ENCODE measurements at places on chromosomes 12 and 14.

DNA sequence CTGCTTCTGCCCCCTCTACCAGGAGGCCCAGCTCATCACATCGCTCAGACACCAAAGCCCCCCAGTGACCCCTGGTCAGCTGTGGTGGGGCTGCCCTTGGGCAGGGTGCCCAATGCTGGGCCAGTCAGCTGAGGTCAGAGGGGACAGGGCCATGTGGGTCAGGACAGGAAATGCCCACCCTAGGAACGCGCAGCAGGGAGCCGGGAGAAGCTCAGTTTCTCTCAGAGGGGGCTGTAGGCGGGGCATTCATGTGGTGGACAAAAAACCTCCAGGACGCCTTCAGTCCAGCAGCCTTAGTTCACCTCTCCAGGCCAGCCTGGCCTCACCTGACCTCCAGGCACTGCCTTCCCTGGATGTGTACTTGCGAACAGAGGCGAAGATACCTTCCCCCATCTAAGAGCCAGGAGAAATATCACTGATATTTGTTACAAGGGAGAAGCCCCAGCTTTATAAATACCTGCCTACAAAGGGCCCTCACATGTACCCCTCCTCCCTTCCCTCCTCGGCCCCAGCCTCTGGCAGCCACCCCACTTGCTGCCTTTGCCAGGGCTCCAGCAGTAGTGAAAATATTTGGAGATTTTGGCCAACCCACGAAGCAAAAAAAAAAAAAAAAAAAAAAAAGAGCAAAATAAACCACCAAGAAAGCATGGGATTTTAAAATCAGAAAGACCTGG lies 41.9 kb upstream of the PLEKHG6 start:
- DNase-seq: no peak

- DNase-seq: no peak
These were observed 25.5 kb upstream of the COX6A1 start for GRCh38 chr12:120412421-120412820.

- no peak for DNase-seq
These were observed 9.2 kb upstream of the PLEKHD1 start for GRCh38 chr14:69475194-69475818.

DNA sequence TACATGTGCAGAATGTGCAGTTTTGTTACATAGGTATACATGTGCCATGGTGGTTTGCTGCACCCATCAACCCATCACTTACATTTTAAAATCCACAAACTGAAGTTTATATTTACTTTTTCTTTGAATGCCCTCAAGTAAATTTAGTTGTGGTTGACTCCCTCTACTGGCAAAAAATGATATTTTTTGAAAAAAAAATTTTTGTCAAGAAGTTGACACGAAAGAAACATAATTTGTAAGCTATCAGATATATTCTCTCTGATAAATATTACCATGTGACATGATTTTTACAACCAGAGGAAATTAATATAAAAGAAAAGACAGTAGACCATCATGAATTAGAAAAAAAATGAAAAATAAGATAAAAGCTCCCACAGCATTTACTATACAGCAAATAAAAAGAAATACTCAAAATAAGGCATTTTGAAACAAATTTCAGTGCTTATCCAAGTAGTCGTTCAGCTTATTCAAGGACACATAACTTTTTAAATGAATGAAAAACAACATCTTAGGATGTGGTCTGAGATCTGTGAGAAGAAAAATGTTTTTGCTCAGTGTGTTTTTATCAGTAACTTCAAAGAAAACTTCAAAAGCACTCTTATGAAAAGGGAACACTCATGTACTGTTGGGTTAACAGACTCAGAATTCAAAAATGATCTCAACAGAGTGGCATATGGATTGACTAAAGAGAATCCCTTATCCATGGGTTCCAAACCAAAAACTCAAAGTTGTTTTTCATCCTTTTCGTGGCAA lies 30.0 kb upstream of the GRIP1 start:
- no peak for DNase-seq

- DNase-seq: no peak
These were observed 1453.5 kb downstream of the AACS start for GRCh38 chr12:126518596-126519200.

GRCh38 chr12:92505254-92506231 lies 197.2 kb upstream of the PLEKHG7 start:
- peak; percentile 48 for DNase-seq

DNA sequence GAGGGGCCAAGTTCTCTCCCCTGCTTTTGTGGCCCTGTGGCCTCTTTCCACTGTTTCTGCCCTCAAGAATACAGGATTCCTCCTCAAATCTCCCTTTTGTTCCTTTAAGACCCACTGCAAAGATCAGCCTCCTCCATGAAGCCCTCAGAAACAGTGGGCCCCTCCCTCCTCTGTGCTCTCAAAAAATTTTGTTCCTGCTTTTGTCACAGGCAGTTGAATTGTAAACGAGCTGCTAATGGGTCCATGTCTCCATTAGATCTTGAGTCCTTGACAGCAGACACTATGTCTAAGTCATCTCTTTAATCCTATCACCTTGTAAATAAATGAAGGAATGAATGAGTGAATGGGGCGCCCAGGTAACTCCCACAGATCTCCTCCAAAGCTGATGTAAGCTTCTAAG lies 175.2 kb downstream of the ESRRB start:
- no peak for DNase-seq

DNA sequence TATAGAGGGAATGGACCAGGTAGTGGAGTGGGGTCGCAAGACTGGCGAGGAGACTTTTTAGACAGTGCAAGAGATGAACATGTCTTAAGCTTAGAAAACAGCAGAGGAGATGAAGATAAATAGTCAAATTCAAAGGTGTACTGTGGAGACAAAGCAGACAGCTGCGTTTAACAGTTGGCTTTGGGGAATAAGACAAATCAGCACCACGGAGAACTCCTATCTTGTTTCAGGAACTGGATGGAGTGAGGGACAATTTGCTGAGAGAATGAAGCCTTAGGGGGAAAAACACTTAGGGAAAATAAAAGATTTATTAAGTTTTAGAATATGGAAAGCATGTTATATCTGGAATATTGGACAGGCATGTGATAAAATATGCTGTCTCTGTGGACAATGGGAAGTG lies 458.8 kb downstream of the GLT1D1 start:
- no peak for DNase-seq

DNA sequence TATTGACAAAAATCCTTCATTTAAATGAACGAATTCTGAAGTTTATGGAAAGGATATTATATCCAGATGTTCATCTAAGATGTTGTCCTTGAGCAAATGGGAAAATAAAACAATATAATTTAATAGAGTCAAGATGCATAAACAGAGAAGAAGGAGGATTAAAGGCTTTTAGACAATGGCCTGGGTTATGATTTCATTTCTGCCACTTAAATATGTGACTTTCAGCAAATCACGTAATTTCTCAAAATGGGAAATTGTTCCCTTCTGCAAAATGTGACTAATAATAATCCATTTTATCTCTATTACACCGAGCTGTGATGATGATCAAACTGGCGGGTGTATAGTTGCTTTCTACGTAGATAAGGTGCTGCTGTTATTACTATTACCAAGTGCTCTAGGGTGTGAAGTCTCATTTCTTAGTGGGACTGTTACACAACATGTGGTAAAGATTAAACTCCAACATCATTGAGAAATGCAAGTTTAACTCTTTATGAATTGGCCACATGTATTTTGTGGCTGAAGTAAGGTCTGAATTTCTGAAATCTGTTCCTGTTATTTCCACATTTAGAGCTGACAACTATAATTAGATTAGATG lies 157.0 kb downstream of the MYRFL start:
- no peak for DNase-seq

DNA sequence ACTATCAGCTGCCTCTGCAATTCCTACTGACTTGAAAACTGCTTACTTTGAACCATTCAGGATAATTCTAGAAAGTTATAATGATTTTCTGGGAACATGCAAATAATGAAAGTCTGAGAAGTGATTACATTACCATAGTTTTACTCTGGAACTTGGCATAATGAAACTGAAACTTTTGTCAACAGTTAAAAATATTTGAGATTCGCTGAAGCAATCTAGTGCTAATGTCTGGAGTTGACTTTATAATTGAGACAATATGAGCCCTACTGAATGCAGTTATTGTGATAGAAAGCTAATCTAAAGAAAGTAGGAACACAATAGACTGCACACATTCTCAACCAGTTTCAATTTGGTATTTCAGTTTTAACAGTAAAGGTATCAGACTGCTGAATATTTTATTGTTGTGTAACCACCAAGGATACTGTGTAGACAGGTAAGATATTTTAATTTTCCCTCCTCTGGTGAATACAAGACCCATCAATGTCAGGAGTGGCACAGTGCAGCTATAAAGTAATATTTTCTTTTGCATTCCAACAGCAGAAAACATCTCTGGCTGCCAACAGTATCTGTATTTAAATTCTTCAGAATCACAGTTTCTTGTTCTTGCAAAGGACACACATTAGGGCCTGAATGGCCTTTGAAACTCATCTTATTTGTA lies 483.5 kb downstream of the ATP23 start:
- no peak for DNase-seq

GRCh38 chr12:71642264-71642663 lies 21.4 kb downstream of the ZFC3H1 start:
- DNase-seq: no peak

DNA sequence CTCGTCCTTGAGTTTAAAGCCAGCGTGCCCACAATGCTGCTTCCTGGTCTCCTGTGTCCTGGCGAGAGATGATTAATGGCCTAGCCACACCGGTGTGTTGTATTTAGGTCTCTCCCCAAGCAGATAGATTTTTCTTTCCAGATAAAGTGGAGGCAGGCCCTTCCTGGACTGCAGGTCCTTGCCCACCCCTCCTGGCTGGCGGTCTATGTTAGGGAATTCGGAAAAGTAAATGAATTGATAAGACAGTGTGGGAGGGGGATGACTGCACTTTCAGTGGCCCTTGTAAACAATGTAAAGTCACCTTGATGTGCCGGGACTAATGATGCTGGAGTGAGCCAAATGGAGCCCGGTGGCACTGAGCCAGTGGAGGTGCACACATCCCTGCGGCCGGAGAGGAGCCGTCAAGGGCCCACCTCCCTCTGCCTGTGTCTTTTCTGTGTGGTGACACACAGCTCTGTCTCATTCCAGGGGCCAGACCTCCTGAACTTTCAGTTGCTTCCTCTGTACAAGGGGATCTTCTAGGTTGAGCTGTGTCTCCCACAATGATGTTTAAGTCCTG lies 70.6 kb upstream of the ESRRB start:
- no peak for DNase-seq

- no peak for DNase-seq
These were observed 5.3 kb downstream of the EXOC3L4 start for GRCh38 chr14:103099733-103100280.

DNA sequence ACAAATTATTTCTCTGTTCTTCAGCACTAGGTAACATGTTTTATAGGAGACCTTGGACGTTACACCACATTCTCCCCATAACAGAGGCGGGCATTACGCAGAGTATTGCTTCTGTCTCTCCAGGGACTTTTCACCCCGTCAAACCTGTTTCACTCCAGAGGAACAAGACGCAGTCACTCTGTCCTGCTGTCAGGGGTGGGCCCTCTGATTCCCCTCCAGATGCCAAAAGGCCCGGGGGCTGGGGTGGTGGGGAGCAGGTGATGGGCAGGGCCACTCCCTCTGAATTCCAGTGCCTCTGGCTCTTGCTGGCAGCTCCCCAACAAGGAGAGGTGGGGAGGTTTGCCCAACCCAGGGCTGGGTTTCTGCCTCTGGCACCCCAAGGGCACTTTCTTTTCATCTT lies 71.9 kb downstream of the NTF3 start:
- no peak for DNase-seq

GRCh38 chr12:116598311-116599284 lies 39.4 kb downstream of the MAP1LC3B2 start:
- no peak for DNase-seq

DNA sequence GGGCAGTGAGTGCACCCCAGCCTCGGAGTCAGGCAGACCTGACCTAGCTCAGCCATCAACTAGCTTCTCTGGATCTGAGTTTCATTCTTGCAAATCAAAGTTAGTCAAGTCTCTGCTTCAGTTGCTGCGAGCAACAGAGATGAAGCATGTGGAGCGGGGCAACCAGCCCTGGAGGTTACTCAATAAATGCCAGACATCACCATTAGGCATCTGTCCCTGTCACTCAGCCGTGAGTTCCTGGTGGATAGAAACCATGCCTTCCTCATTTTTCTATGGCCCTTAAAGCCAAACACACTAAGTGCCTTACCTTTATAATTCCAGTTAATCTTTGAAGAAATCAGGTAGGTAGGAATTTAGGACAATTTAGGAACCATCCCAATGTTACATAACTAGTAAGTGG lies 19.3 kb downstream of the RFX4 start:
- DNase-seq: no peak

GRCh38 chr12:45234139-45234865 lies 18.4 kb downstream of the ANO6 start:
- DNase-seq: no peak

DNA sequence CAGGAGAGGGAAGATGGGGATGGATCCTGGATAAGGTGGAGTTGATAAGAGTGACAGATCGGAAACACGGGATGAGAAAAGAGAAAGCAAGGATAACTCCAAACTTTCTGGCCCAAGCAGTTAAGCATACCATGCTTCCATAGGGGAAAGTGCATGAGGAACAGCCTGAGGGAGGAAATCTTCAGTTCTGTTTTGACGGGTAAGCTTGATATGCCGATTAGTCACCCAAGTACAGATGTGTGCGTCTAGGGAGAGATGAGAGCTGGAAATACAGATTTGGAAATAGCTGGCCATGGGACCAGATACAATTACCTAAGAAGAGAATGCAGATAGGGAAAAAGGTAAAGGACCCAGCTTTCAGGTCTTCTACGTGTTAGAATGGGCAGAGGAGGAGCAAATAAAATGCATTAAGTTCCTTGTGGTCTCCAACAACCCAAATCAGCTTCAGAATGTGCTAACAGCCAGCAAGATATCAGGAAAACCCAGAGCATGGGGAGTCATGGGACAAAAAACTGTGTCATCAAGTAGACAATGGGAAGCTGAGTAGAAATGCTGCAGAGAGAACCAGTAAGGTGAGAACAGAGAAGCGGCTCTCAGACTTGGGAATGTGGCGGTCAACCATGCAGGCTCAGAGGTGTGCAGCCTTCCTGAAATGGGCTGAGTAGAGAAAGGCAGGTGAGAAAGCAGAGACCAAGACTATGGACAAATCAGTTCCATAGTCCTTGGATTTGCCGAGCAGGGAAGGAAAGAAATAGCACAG lies 56.3 kb downstream of the PPP1R36 start:
- no peak for DNase-seq

- no peak for DNase-seq
These were observed 121.7 kb downstream of the ZNF664 start for GRCh38 chr12:124094733-124095132.

DNA sequence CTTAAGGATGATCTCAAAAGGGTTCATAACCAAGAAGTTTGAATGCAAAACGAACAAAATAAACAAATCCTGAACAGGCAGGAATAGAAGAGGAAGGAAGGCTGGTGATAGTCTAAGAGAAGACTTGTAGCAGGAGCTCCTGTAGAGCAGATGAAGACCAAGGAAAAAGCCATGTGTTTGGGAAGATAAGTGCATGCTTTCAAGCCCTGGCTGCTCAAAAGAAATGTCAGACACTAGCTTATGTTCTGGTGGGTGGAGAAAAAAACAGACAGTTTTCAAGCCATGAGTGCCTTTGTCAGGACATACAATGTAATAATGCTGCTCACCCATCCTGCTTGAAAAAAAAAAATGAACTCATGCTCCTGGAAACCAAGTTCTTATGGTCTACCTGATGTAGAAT lies 27.4 kb downstream of the TAOK3 start:
- DNase-seq: no peak

- no peak for DNase-seq
These were observed 17.7 kb upstream of the NEDD1 start for GRCh38 chr12:96889273-96889933.

GRCh38 chr14:105107781-105108515 lies 42.7 kb upstream of the GPR132 start:
- no peak for DNase-seq

GRCh38 chr14:41350476-41350875 lies 256.2 kb upstream of the LRFN5 start:
- DNase-seq: no peak

- DNase-seq: no peak
These were observed 8.6 kb upstream of the G2E3 start for GRCh38 chr14:30550335-30550734.

All from SIG-M5 (cell line).